AML-193 (cell line): ENCODE measurements at places on chromosomes 4 and X.

DNA sequence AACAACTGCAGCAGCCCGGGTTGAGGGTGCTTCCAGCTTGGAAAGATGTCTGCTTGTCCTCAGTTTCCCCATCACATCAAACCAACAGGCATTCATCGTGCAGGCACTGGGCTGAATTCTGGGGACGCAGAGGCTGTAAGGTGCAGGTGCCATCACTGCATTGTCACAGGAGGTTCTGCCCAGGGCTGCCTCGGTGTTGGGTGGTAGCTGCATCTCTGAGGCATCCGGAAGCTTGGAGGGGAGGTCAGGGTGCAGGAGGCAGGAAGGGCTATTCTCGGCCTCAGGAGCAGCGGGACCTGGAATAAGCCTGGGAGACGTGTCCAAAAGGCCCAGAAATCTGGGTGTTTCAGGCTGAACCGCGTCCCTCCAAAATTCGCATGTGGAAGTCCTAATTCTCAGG, 134.6 kb downstream of the HMX1 start:
- DNase-seq: no peak

DNA sequence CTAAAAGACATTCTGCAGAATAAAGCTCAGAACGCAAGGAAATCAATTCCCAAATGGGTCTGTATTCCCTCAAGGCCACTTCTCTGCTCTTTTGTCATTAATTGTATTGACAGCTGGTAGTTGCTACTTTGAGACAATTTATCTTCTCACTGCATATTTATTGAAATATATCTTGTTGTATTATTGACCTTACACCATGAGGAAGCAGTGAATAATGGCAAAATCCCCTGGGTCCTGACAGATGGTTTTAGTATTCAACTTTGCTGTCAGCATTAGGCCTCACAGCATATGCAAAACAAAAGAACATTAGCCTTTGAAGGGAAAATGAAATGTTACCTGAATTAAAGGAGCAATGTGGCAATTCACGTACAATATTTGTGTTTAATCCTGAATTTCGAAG, 406.1 kb upstream of the TRAM1L1 start:
- DNase-seq: no peak

GRCh38 chr4:154854362-154854761, 73.3 kb downstream of the RBM46 start:
- DNase-seq: no peak

- DNase-seq: no peak
Measured at GRCh38 chrX:134547047-134547679, 87.2 kb downstream of the HPRT1 start.

GRCh38 chr4:34633241-34633640, 1611.1 kb downstream of the ARAP2 start:
- no peak for DNase-seq

DNA sequence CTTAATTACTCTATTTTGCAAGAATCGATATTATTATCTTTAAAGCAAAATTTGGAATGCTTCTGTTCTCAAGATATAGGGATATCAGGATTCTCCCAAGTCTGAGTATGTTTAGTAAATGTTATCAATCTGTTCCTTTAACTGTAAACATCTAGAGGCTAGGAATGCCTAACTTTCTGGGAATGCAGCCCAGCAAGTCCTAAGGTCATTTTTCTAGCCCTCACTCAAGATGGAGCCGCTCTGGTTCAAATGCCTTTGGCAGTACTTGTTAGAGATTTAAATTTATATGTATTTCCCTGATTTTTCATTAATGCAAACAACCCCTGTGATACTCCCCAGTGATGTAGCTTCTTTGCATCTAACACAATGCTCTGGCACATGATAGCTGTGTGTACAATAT, 623.8 kb upstream of the LCORL start:
- DNase-seq: no peak

- DNase-seq: no peak
Measured at GRCh38 chrX:95718746-95719145, 965.9 kb upstream of the DIAPH2 start.

- DNase-seq: no peak
Measured at GRCh38 chrX:101693476-101693875, 33.8 kb upstream of the ARMCX2 start.

DNA sequence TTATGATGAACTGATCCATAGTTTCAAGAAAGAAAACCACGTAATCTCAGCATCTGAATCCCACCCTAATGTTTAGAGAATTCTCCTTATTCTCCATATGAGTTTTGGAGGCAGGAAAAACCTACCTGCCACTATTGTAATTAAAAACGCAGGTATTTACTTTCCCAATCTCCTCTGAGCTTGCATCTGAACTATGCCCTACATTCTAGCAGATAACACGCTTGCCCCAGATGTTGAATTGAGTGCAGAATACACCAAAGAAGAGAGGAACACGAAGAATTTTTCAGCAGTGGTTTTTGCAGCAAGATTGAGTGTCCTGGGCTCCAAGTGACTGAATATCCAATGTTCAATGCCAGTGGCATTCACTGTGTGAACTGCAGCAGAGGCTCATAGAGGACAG, 182.4 kb downstream of the COX18 start:
- no peak for DNase-seq

DNA sequence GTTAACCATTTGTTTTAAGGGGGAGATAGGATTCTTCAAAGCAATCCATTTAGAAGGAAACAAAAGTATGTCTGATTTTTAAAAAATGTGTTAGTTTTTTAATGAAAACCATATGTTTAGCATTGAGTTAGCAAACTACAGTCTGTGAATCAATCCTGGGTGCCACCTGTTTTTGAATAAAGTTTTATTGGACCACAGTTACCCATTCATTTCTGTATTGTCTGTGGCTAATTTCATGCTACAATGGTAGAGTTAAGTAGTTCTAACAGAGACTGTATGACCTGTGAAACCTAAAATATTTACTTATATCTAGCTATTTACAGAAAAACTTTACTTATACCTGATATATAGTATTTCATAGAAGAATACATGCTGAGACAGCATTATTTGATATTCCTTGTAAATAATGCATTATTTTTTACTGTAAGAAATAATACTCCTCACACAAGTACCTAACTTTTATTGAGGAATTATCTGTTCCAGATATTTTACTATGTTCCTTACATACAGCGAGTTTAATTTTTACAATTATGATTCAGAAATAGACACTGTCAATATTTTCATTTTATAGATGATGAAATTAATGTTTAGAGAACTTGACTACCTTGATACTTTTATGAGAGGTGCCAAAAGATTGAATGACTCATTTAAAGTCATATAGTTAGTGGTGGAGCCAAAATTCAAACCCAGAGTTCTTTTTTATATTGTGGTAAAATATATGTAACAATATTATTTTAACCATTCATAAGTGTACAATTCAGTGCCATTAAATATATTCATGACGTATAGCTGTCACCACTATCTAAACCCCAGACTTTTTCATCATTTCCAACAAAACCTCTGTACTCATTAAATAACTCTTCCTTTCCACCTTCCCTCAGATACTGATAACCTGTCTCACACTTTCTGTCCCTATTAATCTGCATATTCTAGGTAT, 122.0 kb downstream of the GLUD2 start:
- DNase-seq: no peak

DNA sequence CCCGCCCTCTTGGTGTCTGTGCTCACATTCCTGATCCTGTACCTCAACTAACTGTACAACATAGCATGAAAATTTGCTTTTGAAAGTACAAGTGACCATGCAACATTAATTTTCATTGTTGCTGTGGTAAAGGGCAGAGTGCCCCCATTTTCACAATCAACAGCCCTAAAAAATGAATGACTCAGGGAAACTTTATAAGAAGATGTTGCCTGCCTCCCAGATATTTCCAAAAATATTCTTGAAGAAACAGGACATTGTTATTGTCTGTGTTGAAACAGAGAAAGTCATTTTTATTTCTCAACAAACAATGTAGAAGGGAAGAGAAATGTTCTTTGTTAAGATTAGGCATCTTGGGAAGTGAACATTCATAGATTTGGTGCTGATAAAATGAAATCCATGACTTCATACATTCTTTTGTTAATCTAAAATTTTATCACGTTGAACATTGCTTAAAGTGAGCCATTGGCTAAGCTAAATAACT, 113.9 kb upstream of the ANXA3 start:
- DNase-seq: no peak

GRCh38 chr4:95114521-95114920, 356.8 kb downstream of the BMPR1B start:
- no peak for DNase-seq

GRCh38 chr4:16142598-16143310, 58.9 kb upstream of the PROM1 start:
- DNase-seq: no peak

DNA sequence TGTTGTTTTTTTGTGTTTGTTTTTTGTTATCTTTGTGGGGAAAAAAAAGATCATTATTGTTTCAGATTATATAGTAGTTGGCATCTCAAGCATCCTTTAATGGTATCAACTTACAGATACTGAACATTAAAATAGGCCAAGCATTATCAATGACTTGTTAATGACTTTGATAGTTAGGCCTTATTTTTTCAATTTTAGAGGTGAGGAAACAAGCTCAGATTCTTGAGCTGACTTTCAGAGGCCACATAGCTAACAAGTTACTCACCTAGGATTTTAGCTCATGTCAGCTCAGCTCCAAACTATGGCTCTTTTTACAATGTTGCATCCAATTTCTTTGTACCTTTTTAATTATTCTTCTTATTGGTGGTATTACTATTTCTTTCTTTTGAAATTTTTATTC, 471 bp upstream of the PLAC8 start:
- DNase-seq: no peak

DNA sequence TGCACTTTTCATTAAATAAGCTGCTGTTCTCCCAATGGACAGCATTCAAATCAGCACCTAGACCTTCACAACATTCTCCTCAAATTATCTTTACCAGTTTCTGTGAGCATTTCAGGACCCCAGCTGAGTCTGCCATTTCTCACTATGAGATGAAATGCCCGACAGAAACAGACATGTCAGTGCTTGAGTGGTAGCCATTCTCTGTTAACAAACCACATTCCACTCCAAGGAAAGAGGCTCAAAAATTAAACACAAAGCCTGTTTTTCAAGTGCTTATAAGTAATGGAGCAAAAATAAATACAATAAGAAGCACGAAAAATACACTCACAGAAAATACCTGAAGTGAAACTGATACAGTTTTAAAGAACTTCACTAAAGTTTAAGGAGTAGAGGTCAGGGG, 320.2 kb upstream of the PRPS2 start:
- no peak for DNase-seq

GRCh38 chr4:15341733-15342300, 86.0 kb upstream of the C1QTNF7 start:
- no peak for DNase-seq

DNA sequence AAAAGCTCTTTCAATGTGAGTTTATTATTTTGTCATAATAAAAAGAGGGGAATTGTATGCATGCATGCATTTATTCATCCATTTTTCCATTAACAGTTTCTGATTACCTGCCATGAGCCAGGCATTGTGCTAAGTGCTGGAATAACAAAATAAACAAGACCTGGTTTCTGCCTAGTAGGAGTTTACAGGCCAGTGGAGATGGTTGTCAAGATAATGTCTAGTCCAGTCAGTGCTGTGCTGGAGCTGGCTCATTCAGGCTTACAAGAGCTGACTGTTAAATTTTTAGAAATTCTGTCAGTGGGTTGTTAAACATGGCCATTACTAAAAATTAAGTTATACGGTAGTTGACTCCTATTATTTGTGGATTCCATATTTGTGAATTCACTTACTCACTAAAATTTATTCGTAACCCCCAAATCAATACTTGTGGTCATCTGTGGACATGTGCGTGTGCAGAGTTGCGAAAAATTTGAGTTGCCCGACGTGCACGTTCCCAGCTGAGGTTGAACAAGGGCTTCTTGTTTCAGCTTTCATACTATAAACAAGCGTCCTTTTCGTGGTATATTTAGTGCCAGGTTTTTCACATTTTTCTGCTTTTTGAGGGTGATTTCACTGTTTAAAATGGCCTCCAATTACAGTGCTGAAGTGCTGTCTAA, 172.3 kb upstream of the RPS6KA3 start:
- DNase-seq: no peak

DNA sequence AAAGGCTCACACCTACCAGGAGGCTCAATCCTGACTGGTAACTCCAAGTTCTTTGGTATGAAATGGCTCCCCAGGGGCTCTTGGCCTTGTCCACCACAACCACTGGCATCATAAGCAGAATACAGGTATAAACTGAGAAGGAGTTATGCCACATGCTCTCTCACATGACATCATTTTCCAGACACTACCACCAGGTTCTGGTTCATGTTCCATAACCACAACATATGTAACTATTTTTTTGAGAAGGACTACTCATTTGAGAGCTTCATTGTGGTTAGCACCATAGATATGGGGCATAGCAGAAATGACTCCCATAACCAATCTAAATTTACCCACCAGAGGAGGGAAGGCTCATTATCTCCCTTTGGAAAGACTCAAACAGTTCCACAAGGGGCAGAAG, 19.6 kb downstream of the PRDM5 start:
- DNase-seq: no peak
